ENCODE measurements at places on chromosomes 5 and 9.

GRCh38 chr5:143245929-143246561 lies 157.4 kb downstream of the NR3C1 start:
- DNase-seq, result peak; percentile 56

DNA sequence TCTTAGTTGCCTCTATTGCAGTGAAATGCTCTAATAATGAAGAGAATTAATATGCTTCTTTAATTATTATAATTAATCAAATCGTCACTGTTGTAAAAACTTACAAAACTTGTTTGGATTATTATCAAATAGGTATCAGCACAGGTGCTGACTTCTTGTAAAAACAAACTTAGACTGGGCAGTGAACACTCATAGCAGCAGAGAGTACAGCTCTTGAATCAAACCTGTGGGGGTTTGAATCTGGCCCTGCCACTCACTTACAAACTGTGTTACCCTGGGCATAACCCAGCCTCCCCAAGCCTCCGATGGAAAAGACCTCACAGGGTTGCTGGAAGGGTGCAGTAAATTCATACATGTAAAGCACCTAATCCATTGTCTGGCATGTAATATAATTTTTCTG lies 35.1 kb downstream of the MAP3K1 start:
- no peak for DNase-seq

- DNase-seq, result no peak
Measured at GRCh38 chr5:1821862-1822261, 20.7 kb downstream of the NDUFS6 start.

DNA sequence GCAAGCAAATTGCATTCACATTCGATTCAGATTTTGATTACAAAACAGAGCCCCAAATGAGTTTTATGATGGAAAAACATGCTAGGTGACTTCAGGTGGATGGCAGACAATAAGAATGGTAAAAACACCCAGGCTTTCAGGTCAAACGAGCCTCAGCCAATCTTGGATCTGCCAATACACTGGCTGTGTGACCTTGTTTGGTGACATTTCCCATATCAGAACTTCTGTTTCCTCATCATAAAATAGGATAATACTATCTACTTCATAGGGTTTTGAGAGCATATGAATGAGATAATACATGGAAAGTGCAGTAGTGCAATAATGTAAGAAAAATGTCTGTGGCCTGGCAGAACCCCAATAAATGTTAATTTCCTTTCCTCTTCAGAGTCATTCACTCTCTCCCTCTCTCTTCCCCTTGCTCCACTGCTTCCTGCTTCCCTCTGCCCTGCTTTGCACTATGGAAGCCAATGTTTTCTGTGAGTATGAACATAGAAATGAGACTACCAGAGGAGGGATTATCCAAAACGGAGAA lies 54.7 kb downstream of the SH3RF2 start:
- DNase-seq, result no peak

DNA sequence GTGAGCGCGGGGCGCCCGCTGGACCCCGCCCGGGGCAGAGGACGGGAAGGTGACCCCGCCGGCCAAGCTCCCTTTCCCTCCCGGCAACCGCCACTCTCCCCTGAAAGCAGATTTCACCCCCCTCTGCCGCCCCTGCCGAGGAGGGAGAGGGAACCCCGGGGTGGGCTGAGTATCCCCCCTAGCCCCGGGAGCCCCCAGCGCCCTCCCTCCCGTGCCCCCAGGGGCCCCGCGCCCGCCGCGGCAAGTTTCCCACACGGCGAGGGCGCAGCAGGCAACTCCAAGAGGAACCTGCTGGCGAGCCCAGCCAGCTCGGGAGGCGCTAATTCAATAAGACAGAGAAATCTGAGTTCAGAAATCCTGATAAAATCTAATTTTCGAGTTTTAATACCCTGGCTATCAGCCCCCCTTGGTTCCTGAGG lies 1.6 kb downstream of the NTNG2 start:
- peak; percentile 47 for DNase-seq

DNA sequence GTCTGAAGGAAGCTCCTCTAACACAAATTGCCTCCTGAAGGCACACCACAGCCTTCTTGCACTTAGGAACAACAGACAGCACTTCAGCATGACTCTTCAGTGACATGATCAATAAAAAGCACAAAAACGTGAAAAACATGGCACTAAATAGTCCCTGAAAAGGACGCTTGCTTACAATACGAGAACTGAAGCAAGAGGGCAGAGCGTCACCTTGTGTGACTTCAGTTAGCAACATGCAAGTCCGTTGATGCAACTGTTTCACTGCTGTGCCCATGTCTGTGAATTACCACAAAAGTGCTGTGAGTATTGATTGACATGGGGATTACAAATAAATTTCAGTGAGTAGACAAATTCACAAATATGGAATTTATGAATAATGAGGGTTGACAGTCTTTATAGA lies 219.9 kb upstream of the GAS1 start:
- DNase-seq, result no peak
